ENCODE measurements at places on chromosomes 12 and 14. TPM values are rescaled to one million over a fixed set of nuclear protein-coding genes. Genes with fewer than 3 reads are reported as not detected.

TCL1B gene
- total RNA-seq = not detected

- no peak overlapping the region for H3K4me3 ChIP-seq
- no peaks in the 10 kb centered on the region for H3K27me3 ChIP-seq
- no peak for DNase-seq
- no peak overlapping the region for H3K27ac ChIP-seq
- H3K36me3 ChIP-seq = no peaks in the 10 kb centered on the region
Measured at GRCh38 chr14:31582286-31582691, 21.1 kb downstream of the NUBPL start.

GRCh38 chr12:124328116-124328515 lies 33.2 kb downstream of the RFLNA start:
- no peak for DNase-seq
- H3K36me3 ChIP-seq = peaks cover 82% of the 10 kb centered on the region
- peak overlapping the region; percentile 84 for H3K27ac ChIP-seq
- no peaks in the 10 kb centered on the region for H3K27me3 ChIP-seq

DNA sequence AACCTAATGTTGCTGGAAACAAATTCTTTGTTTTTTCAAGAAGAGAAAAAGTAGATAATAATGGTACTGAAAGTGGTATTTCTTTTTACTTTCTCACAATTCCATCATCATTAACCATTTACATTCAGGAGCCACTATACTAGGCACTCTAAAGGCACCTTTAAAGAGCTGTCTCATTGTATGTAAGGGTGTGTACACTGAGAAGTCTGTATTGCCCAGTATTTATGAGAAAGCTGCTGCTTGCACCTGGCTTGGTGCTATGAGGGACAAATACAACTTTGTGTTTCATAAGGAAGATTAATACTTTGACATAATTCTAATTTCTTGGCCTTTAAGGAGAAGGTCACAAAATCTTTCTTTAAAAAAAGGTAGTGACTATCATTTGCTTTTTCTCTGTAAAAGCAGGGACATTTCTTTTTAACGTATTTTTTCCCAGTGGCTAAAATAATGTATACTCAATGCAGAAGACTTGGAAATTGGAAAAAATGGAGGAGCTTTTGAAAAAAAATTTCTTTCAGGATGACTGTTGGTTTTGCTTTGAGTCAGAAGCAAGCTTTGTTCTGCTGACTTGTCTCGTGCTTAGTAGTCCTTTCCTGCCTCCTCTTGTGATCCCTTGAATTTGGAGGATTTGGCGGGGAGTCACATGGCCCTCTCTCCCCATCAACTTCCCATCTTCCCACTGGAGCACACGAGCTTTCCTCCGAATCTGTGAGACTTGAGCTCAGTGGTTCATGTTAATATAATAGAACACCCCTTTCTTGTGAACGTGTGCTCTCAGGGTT lies 50.1 kb downstream of the RASSF3 start:
- DNase-seq = no peak
- H3K27ac ChIP-seq = no peak overlapping the region
- H3K27me3 ChIP-seq = no peaks in the 10 kb centered on the region
- no peak overlapping the region for H3K4me3 ChIP-seq
- H3K36me3 ChIP-seq = no peaks in the 10 kb centered on the region
- peaks cover 19% of the 10 kb centered on the region for H3K4me1 ChIP-seq

CCDC60 gene
- not detected for total RNA-seq

REM2 gene
- total RNA-seq = not detected

DNA sequence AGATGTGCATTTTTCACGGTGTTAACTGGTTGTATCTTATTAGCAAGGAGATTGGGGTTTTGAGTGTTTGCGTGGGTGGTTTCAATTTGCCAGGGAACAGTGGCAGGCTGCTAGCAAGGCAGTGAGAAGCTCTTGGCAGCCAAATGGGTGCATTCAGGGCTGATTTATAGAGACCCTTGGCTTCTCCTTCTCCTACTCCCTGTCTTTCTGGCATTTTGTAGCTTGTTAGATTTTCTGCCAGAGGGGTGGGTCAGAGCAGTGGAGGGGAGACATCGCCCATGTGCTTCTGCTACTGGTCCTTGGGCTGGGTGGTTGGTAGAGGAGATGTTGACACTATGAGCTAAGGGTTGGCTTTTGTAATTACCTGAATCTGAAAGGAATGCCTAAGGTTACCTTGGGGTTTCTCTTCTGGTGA lies 9.6 kb downstream of the CALM1 start:
- peaks cover 59% of the 10 kb centered on the region for H3K4me1 ChIP-seq
- no peak overlapping the region for H3K4me3 ChIP-seq
- peak overlapping the region; percentile 92 for H3K27ac ChIP-seq
- DNase-seq = no peak

TRIM9 gene
- 1.5 TPM for total RNA-seq

DNA sequence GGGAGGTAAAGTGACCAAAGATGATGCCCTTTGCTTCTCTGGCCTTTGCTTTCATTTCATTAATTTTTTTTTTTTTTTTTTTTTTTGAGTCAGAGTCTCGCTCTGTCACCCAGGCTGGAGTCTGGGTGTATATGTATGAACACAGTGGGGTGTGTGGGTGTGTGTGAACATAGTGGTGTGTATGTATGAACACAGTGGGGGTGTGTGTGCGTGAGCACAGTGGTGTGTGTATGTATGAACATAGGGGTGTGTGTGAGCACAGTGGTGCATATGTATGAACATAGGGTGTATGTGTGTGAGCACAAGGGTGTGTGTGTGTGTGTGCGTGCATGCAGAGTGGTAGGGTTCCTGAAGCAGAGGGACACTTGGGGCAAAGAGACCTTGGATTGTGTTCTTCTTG lies 9.6 kb downstream of the KLC1 start:
- H3K4me3 ChIP-seq = no peak overlapping the region
- no peaks in the 10 kb centered on the region for H3K36me3 ChIP-seq
- DNase-seq = no peak
- no peak overlapping the region for H3K27ac ChIP-seq
- H3K27me3 ChIP-seq = no peaks in the 10 kb centered on the region

DNA sequence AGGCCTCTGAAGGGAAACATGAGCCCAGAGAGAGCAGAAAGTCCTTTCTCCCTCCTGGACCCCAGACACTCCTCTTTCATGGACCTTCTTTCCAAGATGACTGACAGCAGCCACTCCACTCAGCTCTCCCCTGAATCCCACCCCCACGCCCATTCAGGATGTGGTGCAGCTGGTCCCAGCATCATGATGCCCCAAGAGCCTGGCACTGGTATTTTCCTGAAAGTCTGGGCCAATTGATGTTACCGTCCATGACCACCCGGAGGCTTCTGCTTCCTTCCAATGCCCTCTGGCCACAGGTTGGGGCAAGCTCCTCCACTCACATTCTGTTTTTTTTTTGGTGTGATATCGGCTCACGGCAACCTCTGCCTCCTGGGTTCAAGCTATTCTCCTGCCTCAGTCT lies 112.6 kb downstream of the CALM1 start:
- no peaks in the 10 kb centered on the region for H3K36me3 ChIP-seq
- DNase-seq = no peak
- no peak overlapping the region for H3K27ac ChIP-seq
- peaks cover 21% of the 10 kb centered on the region for H3K4me1 ChIP-seq
- no peaks in the 10 kb centered on the region for H3K27me3 ChIP-seq
- H3K4me3 ChIP-seq = no peak overlapping the region

DNA sequence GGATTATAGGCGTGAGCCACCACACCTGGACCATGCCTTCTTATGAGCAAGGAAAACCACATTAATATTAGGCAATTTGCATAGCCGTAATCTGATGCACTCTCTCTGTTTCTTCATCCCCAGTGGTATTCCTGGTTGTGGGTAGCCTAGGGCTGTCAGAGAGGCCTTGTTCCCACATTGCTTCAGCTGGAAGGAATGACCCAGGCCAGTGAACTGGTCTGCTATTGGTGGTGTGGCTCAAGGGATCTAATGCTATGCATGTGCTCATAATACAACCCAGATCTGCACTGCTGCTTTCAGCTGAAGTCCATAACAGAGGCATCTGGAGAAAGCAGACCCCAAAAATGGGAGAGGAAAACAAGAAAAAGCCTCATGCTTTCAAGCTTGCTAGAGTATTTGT lies 33.1 kb upstream of the G2E3 start:
- H3K27ac ChIP-seq = no peak overlapping the region
- no peaks in the 10 kb centered on the region for H3K27me3 ChIP-seq
- peaks cover 8% of the 10 kb centered on the region for H3K4me1 ChIP-seq
- DNase-seq = no peak

CCDC196 gene
- not detected for total RNA-seq

KCNH3 gene
- total RNA-seq = 0.32 TPM

CHGA gene
- not detected for total RNA-seq

- H3K27ac ChIP-seq = no peak overlapping the region
- H3K27me3 ChIP-seq = no peaks in the 10 kb centered on the region
- DNase-seq = no peak
- no peak overlapping the region for H3K4me3 ChIP-seq
- no peaks in the 10 kb centered on the region for H3K36me3 ChIP-seq
Measured at GRCh38 chr12:19482551-19483109, 43.3 kb downstream of the AEBP2 start.

DNA sequence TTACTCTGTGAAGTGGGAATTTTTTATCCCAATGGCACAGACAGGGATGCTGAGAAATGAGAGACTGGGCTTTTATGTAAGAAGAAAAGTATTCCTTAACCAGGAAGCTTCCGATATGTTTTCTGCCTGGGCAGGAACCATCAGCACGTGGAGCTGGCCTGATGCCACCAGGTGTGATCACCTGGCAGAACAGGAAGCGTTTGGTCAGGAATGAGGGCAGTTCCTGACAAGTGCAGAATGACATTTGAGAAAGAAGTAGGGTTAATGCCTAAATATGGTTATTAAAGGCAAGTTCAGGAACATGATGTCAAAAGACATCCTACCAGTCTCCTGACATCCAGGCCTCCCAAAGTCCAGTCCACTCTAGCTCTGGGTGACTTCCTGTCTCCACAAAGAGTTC lies 210.3 kb downstream of the NUAK1 start:
- no peaks in the 10 kb centered on the region for H3K27me3 ChIP-seq
- no peaks in the 10 kb centered on the region for H3K36me3 ChIP-seq
- no peak for DNase-seq
- H3K4me1 ChIP-seq = peaks cover 2% of the 10 kb centered on the region
- no peak overlapping the region for H3K4me3 ChIP-seq

- DNase-seq = no peak
- no peaks in the 10 kb centered on the region for H3K4me1 ChIP-seq
- H3K4me3 ChIP-seq = no peak overlapping the region
Measured at GRCh38 chr12:31440586-31440985, 114.6 kb upstream of the SINHCAF start.
